ENCODE measurements at places on chromosomes 16 and 17.

- DNase-seq = no peak
Measured at GRCh38 chr17:17636272-17636885, 44.9 kb upstream of the PEMT start.

GRCh38 chr17:1201132-1201702 is 21.4 kb upstream of the ABR start:
- no peak for DNase-seq

- no peak for DNase-seq
Measured at GRCh38 chr16:65534121-65534528, 412.3 kb upstream of the CDH11 start.

- DNase-seq = no peak
Measured at GRCh38 chr16:63737633-63738032, 1384.2 kb downstream of the CDH11 start.

DNA sequence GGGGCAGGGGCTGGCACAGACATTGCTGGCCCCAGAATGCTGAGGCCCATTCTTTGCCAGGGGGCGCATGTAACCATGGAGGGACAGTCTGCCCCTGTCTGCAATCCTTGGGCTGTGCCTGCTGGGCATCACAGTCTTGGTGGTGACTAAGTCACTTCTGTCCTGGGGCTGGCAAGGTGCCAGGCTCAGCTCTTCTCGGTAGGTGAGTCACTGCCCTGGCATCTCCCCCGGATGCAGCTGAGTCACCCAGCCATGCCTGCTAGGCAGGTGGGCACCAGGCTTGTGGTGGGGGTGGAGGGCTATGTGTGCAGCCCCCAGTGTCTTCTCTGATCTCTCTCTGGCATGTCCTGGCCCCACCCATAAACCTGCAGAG is 5.6 kb downstream of the RARA start:
- DNase-seq = peak; percentile 58

- no peak for DNase-seq
Measured at GRCh38 chr16:69861292-69862030, 89.7 kb upstream of the CLEC18A start.

- no peak for DNase-seq
Measured at GRCh38 chr17:68399638-68400403, 57.5 kb downstream of the WIPI1 start.

GRCh38 chr17:29663155-29663554 is 40.4 kb upstream of the CORO6 start:
- DNase-seq = no peak

DNA sequence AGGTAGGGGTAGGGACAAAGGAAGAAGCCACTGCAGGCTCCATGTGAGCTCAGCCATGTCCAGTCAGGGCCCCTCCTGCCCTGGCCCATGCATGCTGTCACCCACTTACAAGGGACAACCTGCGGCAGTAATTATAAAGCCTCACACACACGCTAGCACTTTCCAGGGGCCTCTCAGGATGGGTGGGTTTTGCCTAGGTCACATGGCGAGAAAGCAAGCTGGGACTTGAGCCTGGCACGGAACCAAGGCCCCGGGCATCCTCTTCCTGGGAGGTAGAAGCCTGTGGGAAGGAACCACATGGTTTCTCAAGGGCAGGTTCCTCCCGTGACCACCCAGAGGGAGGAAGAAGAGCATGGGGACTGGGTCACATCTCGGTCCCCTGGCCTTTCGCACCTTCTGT is 7.0 kb downstream of the ZNF319 start:
- no peak for DNase-seq

- DNase-seq = no peak
Measured at GRCh38 chr16:84207251-84207650, 16.3 kb downstream of the ADAD2 start.

DNA sequence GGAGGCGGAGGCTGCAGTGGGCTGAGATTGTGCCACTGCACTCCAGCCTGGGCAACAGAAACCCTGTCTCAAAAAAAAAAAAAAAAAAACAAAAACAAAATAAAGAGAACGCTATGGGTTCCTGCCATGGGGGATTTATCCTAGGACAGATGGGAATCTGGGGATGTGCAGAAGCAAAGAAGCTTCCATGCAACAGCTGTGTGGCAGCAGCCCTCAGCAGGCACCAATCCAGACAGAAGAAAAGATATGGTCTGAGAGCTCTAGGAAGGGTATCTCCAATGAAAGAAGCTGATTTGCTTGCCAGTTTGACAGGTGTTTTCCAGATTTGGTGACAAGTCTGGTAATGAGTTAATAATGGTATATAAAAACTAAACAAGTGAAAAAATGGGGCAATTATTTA is 11.6 kb downstream of the MYO19 start:
- DNase-seq = no peak

GRCh38 chr16:69589434-69590269 is 23.9 kb downstream of the NFAT5 start:
- DNase-seq = no peak

- DNase-seq = no peak
Measured at GRCh38 chr16:12025926-12026325, 49.4 kb downstream of the SNX29 start.

DNA sequence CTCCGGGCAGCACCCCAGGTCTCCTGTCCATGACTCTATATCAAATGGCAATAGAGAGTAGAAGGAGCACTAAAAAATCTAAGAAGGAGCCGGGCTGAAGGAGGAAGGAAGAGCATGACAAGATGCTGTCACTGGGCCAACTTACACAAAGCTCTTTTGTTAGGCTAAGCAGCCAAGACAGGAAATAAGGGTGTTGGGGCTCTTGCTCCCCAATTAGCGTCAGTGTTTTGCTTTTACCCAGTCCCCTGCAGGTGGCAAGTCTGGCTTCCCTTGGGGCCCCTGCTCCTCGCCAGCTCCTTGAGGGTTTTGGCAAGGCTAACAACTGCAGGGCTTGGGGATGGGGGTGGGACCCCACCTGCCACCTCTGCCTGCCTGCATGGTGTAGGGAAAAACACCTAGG is 120.5 kb downstream of the CCT6B start:
- no peak for DNase-seq

DNA sequence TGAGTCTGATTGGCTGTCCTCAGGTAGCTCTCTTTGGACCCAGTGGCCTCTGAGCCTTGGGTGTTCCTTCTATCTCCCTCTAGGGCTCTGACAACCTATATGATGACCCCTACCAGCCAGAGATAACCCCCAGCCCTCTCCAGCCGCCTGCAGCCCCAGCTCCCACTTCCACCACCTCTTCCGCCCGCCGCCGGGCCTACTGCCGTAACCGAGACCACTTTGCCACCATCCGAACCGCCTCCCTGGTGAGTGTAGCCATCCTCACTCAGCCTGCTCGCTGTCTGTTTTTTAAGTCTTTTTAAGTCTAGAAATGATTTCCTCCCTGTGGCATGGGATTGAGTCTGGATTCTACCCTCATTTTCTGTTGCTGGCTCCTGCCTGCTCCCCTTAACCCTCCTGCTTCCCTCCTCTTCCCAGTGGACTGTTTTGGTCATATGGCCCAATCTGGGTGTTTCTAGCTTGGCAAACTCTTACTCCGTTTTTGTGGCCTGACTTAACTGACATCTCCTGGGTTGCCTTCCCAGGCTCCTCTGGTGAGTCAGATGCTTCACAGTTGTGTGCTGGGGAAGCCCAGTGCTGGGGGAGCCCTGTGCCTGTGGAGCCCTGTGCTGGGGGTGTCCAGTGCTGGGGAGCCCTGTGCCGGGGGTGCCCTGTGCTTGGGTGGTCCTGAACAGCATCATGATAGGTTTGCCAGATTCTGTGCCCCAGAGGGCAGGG is 9.9 kb downstream of the TAOK2 start:
- DNase-seq = no peak

GRCh38 chr17:61404913-61405685 is 5.5 kb downstream of the TBX2 start:
- DNase-seq = no peak

GRCh38 chr16:78817200-78817739 is 717.8 kb downstream of the WWOX start:
- DNase-seq = no peak

DNA sequence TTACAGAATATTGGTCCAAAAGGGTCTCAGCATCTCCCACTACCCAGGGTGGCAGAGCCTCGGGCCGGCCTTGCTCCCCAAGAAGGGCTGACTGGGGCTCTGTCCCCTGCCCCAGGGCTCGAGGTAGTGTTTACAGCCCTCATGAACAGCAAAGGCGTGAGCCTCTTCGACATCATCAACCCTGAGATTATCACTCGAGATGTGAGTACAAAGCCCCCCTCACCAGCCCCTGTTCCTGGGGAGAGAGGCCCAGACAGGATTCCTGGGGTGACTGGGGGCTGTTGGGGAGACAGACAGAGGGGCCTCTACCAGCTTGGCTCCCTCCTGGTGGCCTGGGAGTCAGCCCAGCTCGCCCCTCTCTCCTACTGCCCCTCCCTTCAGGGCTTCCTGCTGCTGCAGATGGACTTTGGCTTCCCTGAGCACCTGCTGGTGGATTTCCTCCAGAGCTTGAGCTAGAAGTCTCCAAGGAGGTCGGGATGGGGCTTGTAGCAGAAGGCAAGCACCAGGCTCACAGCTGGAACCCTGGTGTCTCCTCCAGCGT is 6.1 kb upstream of the NLRC5 start:
- no peak for DNase-seq

- no peak for DNase-seq
Measured at GRCh38 chr17:73133911-73134649, 30.7 kb upstream of the SSTR2 start.

- no peak for DNase-seq
Measured at GRCh38 chr17:55580596-55581133, 69.4 kb upstream of the SMIM36 start.

DNA sequence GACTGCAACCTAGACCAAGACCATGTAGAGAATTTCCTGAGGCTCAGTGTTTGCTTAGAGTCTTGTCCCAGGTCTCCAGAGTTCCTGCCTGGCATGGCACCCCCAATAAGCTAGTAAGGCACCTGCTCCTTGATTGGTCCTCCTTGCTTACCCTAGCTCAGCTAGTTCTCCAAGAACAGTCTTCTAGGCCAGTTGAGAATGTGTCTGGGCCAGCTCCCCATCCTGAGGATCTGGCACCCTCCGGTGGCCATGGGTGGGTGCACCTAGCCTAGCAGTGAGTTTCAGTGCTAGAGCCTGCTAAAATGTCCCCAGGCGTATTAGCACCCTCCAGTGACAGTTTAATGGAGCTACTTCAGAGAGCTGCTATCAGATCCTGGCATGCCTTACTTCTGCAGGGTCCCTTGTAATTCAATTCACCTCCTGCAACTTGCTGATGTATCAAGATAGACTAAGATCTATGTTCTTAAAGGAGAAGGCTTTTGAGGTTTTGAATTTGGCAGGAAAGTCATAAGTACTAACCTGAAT is 44.4 kb upstream of the MED13 start:
- no peak for DNase-seq

DNA sequence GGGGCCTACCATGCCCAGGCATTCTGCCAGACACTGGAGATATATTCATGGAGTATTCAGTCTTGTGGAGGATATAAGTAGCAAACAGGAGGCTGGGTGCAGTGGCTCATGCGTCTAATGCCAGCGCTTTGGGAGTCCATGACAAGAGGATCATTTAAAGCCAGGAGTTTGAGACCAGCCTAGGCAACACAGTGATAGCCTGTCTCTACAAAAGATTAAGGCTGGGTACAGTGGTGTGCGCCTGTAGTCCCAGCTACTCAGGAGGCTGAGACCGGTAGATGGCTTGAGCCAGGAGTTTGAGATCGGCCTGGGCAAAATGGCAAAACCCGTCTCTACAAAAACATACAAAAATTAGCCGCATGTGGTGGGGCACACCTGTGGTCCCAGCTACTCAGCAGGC is 37.7 kb upstream of the CDH3 start:
- DNase-seq = no peak

GRCh38 chr17:4551141-4551540 is 4.0 kb downstream of the MYBBP1A start:
- no peak for DNase-seq

GRCh38 chr17:33642002-33642401 is 348.9 kb upstream of the ASIC2 start:
- no peak for DNase-seq

GRCh38 chr16:83794860-83795554 is 12.8 kb upstream of the HSBP1 start:
- no peak for DNase-seq

DNA sequence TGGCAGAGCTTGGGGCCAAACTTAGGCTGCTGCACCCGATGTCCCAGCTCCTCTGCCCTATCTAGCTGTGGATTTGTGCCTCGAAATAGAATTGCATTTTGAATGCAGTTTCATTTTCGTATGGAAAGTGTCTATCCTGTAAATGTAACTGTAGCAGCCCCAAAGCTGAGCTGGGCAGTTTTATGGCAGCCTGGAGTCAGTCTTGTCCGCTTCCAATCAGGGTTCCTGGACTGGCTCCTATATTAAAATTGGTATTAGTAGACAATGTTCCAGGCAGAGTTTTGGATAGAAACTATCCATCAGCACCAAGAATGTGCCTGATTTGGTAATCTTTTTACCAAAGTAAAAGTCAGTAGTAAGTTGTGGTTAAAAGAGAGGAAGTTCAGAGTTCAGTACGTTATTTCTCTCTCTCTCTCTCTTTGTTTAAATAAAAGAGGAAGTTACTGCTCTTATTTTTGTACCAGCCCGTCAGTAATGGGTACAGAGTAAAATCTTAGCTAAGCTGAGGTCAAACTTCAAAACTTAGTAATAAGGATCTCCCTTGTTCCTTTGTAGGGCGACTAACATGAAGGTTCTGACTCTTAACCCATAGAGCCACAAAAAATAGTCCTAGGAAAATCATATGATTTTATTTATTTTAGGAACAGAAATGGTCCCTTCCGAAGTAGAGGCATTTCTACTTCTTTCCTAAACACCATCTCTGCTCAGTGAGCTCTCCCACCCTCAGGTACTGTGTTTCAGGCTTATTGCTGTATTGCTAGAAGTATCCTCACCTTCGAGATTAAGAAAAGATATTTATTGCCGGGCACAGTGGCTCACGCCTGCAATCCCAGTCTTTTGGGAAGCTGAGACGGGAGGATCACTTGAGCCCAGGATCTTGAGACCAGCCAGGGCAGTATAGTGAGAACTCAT is 28.0 kb downstream of the PRKCB start:
- no peak for DNase-seq

DNA sequence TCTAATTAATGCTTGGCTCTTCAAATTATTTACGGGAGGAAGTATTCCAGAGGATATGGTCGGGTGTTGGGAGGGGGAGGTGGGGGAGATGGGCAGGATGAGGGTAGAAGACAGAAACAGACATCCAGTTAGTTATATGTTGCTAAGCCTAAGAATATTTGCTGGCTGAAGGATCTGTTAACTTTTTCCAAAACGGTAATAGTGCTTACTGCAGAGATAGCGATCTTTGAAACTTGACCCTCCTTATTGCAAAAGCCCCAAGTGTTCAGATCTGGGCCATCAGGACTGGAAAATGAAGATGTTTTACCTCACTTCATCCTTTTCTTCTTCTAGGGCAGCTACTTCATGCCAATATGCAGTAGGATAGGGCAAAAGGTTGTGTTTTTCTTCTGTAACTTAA is 27.0 kb upstream of the MMD start:
- DNase-seq = no peak

GRCh38 chr17:13393841-13394710 is 207.7 kb downstream of the HS3ST3A1 start:
- no peak for DNase-seq
